GM12891 (cell line): ENCODE measurements at places on chromosomes 4 and X.

- no peak for DNase-seq
Observed at GRCh38 chr4:139624441-139625092, 41.1 kb upstream of the MGST2 start.

DNA sequence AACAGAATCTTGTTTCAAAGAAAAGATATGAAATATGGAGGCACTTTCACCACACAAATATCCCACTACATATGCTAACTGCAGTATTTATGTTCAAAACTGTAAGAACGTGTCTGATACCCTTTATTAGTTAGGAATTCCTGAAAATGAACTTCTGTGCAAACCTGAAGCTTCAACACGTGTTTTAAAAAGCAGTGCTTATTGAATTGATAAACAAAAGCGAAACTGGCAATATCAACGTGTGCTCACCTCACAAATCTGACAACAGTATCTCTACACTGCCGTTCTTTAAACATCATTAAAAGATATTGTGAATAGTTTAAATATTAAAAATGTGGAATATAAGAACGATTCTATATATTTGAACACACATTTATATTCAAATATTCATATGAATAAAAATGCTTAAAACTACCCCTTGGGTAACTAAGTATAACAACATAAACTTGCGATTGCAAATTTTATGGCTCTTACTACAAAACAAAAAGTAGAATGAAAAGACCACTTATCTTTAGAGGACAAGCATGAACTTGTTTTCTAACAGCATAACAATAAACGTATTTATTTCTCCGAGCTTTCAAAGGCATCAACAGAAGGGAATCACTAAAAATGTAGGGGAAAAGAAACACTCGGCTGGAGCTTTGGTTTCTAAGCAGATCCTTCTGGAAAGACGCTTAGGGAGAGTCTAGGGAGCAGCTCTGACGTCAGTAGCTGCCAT is at the start of gene LRP2BP:
Gene LRP2BP, minus strand, starts transcription at position 687 of the 718 bp plus-strand sequence. CDS start 17,738 bp downstream, outside the sequence.
- DNase-seq = no peak

DNA sequence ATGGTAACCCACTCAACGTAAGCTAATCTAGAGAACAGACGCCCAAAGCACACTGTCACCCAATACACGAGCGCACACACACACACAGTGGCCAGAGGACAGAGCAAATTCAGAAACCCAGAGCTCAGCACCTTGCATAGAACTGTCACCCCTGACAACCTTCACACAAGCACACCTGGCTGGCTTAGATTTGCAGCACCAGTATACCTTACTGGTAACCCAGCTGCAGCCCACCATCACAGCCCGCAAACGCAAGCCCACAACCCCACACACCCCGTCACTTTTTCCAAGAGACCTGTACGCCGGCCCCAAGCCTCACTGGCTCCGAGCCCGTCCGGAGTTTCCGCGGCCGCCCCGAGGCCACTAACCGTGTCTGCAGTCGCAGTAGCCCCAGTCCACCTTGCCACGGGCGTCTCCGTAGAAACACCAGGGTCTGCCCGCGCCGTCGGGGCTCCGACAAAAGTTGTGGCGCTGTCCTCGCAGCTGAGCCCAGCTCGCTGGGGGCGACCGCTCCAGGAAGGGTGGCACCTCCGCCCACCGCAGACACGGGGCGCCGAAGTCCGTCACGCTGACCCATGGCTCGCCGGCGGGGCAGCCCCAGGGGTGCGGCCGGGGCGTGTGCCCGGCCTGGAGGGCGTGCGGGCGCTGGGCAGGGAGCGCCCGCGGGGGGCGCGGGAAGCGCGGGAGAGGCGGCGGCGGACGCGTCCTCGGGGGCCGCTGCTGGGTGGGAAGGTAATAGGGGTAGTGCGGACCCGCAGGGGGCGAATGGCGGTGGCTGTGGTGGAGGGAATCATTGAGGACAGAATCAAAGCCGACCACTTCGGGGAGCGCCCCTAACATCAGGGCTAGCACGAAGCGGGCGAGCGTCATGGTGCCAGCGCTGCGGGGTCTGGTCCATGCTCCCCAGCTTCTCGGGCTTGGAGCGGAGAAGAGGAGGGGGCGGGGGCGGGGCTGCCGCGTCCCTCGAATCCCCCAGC is 664 bp downstream of the PRSS12 start:
- DNase-seq = peak; percentile 15

- DNase-seq = no peak
Observed at GRCh38 chr4:169925678-169926077, 100.5 kb downstream of the MFAP3L start.

- no peak for DNase-seq
Observed at GRCh38 chrX:153905481-153906095, 1.1 kb downstream of the AVPR2 start.

- DNase-seq = no peak
Observed at GRCh38 chrX:70183091-70183490, 5.8 kb downstream of the DGAT2L6 start.

DNA sequence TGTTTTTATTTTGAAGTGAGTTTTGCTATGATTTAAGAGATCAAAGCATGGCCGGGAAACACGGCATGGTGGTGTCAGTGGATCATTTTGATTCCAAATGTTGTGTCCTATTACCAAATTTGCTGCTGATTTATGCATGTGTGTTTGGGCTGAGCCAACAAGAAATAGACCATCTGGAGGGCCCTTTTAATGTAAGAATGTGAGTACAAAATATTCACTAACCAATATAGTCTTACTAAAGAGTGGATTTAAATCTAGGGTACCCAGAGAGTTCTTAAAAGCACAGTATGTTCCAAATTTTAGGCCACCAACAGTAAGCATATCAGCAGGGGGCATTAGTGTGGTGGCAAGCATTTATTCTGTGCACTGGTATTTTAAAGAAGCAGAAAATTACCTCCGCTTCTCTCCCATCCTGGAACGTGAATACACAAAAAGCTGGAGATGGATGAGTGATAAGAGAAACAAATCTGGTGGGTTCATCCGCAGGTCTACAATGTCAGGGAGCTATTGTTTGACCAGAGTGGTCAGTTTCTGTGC is 444.4 kb upstream of the IGFBP7 start:
- no peak for DNase-seq

- DNase-seq = peak; percentile 74
Observed at GRCh38 chrX:153875391-153876111, 10.4 kb downstream of the L1CAM start.

- no peak for DNase-seq
Observed at GRCh38 chr4:171239196-171239595, 574.0 kb upstream of the GALNTL6 start.

DNA sequence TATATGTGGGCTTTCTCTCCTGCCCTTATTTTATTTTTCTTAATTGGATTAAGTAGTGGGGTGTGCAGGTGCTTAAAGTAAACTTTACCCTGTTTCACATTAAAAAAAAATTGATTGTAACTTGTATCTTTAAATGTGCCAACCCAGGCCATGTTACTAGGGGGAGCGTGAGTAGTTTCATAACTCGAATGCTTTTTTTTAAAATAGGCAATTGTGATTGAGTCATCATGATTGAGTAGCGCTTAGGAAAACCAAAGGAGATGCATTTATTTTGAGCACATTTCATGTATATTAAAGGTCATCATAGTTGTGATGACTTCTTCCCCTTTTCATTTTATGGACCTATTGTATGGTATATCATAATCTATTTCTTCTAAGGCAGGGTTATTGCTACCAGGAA is 32.2 kb downstream of the GPAT3 start:
- no peak for DNase-seq

- DNase-seq = no peak
Observed at GRCh38 chr4:41081847-41082246, 132.5 kb downstream of the APBB2 start.

DNA sequence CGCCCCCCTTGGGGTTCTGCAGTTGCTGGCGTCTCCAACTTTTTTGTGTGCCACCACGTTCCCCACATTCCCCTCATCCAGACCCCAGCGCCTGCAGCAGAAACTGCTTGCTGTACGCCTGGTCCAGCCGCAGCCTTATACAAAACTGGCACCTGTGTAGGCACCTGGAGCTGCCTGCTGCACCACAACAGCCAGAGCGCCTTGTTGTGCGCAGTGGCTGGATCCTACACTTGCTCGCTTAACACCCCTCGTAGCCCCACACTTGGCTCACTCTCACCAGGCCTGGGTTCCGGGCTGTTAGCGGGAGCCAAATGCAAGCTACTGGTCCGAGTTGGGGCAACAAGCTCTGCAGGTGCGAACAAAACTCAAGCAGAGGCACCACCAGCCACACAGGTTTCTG is 136.8 kb downstream of the TECRL start:
- no peak for DNase-seq

DNA sequence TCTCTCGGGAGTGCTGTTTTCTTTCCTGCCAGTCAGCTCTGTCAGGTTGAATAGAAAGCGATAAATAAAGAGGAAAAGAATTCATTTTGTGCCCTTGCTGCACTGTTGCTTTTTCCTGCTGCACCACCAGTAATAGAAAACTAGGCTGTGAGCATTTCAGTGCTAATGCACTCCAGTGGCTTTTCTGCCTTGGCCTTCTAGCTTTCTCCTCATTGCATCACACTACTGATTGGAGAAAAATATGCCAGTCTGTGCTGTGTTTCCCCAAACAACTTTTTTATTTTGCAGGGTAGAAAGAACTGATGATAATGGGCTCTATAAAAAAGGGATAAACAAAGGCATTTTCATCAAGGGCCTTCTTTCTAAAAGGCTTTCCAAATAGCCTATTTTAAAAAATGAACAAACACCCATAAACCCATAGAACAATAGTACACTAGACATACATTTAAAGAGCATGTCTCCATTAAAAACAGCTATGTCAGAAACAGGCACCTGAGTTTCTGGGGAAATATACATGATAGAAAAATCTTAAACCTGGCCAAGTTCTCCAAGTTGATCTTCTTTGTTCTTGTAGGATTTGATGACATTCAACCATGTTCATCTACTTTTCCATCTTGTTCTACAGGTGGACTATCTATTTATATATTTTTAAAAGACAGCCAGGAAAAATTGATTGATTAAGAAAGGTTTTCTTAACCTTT is 86.3 kb downstream of the GPRIN3 start:
- DNase-seq = no peak

DNA sequence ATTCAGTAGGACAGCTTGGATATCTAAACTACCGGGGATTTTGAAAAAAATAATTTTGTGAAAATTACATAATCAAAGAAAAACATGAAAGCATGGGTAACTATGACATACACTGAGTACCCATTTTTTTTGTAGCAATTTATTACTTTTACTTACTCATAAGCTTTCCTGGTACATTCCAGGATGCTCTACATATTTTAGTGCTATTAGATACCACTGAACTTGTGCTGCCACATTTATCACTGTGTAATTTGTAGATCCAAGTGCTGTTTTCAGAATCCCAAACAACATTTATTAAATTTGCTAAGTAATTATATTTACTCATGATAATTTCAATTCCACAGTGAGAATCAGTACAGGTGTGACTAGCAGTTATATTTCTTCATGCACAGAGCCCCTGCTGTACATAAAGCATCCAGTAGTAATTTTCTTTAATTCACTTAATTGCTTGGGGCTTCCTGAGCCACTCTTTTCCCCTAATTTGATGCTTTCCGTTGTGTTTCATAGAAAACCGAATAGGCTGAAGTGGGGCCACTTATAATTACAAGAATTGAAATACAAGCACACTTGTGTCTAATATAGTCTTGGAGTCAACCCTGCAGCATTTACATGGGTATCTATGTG is 2254.4 kb downstream of the ARAP2 start:
- DNase-seq = no peak

DNA sequence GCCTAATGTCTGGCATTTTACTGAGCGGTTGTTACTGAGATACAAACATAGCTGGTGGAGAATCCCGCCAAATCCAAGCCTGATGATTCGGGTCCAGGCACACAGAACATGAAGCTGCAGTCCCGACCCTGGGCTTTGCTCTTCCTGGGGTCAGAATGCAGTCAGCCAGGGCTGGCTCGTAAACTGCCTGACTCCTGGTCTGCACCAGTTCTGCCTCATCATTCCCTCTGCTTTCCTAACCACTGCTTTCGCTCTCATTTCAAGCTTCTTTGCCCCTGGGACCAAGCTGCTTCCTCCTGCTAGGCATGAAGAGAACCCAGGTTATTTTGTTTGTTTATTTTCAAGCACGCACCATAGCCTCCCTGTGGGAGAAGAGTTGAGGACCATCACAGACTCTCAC is 39.3 kb downstream of the GATB start:
- DNase-seq = no peak

DNA sequence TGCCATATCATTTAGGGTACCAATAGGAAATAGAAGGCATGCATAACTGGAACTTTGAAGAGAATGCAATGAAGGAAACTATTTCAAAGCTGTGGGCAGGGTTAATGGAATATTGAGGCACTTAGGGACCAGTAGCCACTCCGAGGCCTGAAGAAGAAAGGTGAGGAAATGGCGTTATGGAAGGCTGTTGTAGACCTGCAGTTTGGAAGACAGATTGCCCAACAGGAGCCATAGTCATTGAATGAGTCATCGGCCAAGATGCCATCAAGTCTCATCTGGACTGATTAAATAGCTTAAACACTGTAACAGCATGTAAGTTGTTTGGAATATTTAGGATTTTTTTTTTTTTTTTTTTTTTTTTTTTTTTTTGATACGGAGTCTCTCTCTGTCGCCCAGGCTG is 11.6 kb downstream of the CXCL13 start:
- DNase-seq = no peak

DNA sequence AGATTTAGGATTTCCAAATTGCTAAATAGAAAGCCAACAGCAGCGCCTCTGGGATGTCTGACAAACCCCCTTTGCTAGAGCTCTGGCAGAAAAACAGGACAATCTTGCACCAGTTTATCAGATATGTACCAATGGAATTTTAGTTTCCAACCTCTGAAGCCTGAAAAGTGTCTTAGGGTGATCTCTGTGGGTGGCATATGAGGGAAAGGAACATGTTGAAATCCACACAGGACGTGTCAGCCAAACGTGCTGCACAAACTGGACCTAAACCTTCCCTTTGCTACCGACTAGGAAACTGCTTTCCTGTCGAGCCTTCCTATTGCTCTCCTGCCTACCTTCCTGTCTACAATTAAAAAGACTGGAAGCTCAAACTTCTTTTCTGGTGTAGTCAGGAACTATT is 53.5 kb downstream of the REELD1 start:
- no peak for DNase-seq

DNA sequence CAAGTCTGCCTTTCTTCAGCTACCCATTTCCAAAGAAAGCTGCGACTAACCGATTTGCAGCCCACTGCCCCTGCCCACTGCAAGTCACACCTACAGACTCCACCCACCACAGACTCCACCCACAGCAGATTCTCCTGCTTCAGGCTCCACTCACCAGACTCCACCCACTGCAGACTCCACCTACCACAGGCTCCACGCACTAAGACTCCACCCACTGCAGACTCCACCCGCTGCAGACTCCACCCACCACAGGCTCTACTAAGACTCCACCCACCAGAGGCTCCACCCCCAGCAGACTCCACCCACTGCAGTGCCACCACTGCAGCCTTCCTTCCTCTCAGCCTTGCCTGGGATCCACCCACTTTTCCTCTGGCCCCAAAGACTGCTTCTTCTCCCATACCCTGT is 41.3 kb downstream of the ABLIM2 start:
- peak; percentile 55 for DNase-seq

- DNase-seq = no peak
Observed at GRCh38 chr4:6307891-6308290, 38.2 kb downstream of the WFS1 start.

DNA sequence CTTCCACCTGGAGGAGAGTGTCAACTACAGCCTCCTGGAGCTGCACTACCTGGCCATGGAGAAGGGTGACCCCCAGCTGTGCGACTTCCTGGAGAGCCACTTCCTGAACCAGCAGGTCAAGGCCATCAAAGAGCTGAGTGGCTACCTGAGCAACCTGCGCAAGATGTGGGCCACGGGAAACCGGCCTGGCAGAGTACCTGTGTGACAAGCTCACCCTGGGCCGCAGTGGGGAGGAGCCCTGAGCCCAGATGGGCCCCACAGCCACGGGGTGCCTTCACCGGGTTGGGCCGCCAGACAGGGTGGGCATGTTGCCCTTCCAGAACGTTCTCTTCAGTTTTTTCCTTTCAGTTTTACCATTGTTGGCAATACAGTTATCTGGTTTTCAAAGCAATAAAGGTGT is 15.2 kb upstream of the FAM47A start:
- DNase-seq = no peak
